ENCODE measurements at places on chromosomes 16 and 17. TPM values are rescaled to one million over a fixed set of nuclear protein-coding genes. Genes with fewer than 3 reads are reported as not detected.
A peak's percentile ranks its signal among the peaks of the same experiment; 100 is the strongest.

Gene ABI3
- 4.9 TPM for total RNA-seq

DNA sequence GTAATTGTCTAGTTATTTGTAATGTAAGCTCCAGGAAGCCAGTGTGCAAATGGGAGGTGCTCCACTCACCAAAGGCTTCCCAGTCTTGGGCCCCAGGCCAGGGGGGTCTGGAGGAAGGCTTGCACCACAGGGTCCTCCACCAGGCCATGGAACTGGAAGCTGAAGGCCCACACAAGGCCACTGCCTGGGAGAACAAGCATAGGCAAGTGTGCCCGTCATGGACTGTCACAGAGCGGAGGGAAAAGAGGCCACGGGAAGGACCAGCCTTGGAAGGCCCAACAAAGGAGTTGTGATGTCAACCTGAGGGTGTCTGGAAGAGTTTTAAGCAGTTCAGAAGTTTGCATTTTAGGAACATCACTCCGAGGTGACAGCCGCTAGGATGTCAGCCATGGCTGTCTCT is 3.0 kb upstream of the SRRM2 start:
- DNase-seq = no peak

Gene PROCA1
- 1.3 TPM for total RNA-seq

DNA sequence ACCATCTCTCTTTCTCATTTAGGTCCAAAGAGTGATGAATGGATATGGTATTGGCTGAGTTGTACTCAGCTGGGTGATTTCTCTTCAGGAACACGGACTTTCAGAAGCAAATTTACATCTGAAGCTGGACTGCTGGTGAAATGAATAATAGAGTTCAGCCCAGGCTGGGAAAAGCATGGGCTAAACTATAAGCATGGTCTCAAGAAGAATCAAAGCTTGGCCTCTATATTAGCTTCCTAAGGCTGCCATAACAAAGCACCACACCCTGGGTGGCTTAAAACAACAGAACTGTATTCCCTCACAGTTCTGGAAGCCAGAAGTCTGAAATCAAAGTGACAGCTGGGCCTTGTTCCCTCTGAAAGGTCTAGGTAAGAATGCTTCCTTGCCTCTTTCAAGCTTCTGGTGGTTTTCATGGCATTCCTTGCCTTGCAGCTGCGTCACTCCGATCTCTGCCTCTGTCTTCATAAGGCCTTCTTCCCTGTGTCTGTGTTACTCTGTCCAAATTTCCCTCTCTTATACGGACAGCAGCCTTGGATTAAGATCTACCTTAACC is 89.8 kb upstream of the CES5A start:
- DNase-seq = no peak

GRCh38 chr16:68242926-68243858 is 2.0 kb upstream of the PLA2G15 start:
- DNase-seq = no peak

Gene CUEDC1
- 43.2 TPM for total RNA-seq

DNA sequence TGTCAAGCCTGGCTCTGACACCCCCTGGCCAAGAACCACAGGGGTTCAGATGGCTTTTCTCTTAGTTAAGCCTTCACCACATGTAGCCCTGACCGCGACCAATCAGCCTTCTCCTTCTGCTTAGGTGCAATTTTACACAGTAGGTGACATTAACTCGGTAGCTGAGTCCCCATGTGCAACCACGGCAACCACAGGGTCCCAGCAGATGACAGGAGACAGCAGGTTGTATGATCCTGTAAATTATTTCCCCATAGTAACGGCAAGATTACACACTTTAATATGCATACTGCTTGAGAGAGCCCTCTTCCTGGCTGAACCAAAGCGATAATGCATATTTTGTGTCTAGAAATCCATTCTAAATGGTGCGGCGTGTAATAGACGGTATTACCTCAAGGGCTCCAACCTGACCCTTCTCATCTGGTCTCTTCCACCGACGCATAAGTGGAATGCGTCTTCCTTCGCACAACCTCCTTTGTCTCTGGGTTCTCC is 458.7 kb upstream of the ZFHX3 start:
- no peak for DNase-seq

Gene LPO
- not detected for total RNA-seq

- DNase-seq = no peak
These were observed 856 bp upstream of the SCPEP1 start for GRCh38 chr17:56976941-56977608.

Gene DHX40
- total RNA-seq = 17.0 TPM

DNA sequence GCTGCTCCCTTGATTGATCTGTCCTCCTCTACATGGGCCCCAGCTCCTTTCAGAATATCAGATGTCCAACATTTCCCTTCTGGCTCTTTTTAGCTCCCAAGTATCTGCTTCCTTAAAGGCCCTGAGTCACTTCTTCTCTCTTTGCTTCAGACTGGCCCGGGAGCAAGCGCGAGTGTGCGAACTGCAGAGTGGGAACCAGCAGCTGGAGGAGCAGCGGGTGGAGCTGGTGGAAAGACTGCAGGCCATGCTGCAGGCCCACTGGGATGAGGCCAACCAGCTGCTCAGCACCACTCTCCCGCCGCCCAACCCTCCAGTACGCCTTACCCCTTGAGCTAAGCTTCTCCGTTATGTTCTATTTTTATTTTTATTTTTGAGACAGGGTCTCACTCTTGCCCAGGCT is 12.3 kb downstream of the CNTROB start:
- no peak for DNase-seq

DNA sequence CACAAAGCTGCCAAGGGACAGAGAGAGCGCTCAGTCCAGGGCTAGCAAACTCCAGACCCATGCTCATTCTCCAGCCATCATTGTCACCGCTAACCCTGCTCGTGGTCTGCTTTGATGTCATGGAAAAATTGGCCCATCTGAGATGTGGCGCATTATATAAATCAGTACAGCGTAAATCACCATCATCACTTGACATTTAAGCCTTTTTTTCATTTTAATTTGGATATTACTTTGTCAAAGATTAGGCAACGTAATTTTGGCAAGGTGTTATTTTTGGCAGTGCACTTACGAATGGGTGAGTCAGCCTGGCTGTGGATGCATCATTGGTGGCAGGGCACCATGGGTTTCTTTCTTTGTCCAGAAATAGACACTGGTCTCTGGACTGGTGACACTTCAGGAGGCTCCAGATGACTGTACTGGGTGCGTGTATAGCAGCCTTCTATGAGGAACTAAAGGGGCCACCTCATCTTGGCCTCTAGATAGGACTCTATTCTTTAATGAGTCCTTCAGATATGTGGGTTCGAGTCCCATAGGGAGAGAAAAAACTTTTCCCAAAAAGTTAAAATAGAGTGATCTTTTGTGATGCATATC is 166.3 kb downstream of the MSI2 start:
- peak; percentile 30 for DNase-seq

GRCh38 chr16:23504076-23504452 is 6.2 kb downstream of the GGA2 start:
- DNase-seq = no peak

DNA sequence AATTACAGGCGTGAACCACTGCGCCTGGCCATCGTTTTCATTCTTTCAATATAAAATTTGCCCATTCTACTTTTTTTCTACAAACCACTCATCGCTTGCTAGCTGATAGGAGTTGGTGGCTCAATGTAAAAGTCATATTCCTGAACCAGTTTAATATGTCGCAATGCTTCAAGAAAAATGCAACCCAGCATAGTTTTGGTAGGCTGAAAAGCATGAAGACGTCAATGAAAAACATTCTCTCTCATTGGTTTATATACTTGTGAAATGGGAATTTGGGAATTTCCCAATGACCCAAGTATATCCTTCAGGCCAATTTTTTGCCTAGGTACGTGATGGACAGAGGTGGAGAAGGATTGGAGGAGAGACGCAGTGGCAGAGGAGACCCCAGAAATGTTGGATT is 26.9 kb downstream of the USP43 start:
- DNase-seq = no peak

DNA sequence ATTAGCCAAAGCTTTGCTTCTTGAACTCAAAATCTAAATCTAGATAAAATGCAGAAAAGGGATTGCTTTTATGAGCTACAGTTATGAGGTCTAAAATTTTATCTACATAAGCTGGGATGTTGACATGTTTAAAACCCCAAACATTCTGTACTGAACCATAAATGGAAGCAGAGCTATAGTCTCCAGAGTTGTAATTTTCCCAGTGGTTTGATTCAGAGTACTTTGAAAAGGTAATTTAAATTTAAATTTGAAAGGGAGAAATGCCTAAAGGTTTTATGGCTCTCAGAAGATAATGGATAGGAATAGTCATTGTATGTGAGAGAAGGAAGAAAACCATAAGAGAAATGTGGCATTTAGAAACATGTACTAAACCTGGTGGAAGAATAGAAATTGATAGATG is 163.2 kb downstream of the PPM1E start:
- no peak for DNase-seq

DNA sequence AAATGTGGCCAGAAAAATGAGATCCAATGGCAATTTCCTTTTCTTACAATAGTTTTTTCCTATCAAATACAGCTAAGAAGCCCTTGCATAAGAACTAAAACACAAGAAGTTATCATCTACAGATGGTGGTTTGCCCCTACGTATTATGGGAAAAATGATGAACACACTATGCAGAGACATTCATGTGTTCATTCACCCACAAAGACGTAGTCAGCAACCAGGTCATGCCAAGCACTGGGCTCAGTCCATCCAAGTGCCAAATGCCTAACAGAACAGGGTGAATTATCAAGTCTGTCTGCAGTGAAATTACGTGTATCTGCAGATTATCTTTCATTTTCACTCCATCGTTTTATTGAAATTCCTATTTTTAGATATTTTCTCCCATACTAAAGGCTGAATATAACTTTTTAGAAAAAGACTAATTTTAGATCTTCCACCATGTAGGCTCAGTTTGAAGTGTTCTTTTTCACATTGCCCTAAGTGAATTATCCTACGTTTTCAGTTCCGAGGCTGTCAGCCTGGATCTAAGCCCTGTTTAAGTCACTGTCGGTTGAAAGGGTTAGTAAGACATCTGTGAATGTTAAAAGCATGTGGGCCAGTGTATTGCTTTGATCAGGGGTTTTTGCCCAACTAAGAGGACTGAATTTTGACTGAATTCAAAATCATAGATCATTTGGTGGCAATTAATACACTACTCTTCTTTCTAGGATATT is 78.1 kb upstream of the DHX40 start:
- no peak for DNase-seq

DNA sequence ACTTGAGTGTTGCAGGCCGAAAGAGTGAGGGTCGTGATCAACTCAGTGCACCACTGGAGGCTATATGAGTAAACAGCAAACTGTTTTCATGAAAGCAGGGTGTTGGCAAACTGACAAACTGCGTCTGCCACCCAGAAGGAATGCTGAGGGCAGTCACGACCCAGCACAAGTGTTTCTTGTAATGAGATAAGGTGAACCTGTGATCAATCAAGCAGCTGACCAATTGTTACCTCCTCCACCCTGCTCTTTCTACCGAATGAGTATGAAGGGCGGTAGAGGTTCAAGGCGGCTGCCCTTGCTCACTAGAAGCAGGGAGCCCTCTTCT is 5.5 kb upstream of the SRL start:
- DNase-seq = no peak

DNA sequence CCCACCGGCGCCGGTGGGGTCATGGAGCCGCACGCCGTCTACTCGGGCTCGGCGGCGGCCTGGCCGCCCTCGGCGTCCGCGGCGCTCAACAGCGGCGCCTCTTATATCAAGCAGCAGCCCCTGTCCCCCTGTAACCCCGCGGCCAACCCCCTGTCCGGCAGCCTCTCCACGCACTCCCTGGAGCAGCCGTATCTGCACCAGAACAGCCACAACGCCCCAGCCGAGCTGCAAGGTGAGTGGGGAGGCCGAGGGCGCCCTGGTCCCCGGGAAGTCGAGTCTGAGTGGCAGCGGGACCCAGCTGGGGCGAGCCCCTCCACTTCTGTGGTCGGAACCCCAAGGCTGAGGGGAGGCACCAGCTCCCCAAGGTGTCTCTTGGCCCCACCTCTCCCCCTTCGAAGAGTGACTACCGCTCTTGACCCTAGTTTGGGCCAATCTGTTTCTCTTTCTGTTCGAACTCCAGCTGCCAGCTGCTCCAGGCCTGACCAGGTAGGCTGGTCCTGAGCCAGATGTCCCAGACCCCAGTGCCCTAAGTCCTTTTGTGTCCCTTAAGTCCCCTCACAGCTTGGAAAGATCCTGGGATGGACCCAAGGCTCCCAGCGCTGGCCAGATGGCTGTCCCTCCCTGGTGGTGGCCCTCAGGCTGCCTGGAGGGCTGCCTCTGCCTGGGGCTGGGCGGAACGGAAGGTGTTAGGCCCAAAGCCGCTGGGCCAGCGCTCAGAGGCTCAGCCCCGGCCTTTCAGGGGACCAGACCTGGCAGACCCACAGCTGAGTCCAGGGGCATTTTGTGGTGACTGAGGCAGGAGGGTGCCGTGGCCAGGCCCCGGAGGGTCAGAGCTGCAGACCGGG is 1.2 kb downstream of the FOXF1 start:
- no peak for DNase-seq

DNA sequence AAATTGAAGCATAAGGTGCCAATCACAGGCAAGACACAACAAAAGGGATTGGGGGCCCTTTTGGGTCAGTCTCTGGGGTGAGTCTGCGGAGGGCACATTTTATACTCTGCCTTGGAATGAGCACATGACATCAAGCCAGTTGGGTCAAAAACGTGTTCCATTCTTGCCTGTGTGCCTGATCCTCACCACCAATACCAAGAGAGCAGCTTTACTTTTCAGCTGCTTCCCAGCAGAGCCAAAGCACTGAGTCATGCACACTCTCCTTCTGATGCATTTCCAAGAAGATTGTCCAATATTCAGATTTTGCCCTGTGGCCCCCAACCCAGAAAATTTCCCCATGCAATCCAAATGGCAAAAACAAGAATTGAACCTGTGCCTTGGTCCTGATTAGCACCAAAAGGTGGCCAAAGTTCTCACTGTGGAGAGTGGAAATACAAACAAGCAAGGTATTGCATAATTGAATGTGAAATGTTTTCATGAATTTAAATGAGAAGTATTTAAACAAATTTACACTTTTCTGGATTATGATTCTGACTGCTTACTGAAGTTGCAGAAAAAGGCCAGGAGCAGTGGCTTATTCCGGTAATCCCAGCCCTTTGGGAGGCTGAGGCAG is 217.8 kb upstream of the SOX9 start:
- no peak for DNase-seq

Gene NPIPA2
- total RNA-seq = 3.6 TPM

Gene EVPLL
- not detected for total RNA-seq

GRCh38 chr17:30372755-30373154 is 6.0 kb upstream of the CPD start:
- DNase-seq = no peak
